ENCODE measurements at places on chromosomes 7 and 10. TPM values are rescaled to one million over a fixed set of nuclear protein-coding genes. Genes with fewer than 3 reads are reported as not detected.
A peak's percentile ranks its signal among the peaks of the same experiment; 100 is the strongest.

OR2F2 gene
- total RNA-seq: not detected

- DNase-seq: no peak
Measured at GRCh38 chr7:156234192-156234591, 406.4 kb upstream of the RNF32 start.

DNA sequence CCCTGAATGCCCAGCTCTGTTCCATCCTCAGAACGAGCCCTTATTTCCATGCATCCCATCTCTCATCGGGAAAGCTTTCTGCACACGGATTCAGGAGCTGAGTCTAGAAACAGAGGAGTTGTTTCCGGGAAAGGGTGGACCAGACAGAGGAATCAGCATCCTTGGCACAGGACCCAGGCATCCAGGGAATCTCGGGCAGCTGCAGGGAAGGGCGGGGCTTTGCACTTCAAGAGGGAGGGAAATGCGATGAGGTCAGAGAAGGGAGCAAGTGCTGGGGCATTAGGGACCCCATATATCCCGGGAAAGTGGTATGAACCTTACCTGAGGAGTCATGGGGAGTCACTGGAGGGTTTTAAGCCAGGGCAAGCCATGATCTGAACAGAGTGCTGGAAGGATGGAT, 68.5 kb downstream of the NPTX2 start:
- DNase-seq: no peak

FOXP2 gene
- 0.86 TPM for total RNA-seq

PRKCQ gene
- total RNA-seq: under 0.01 TPM

PIP gene
- total RNA-seq: not detected

NODAL gene
- total RNA-seq: not detected

- DNase-seq: no peak
Measured at GRCh38 chr7:147251751-147252325, 1135.2 kb downstream of the CNTNAP2 start.

GRCh38 chr10:25130906-25131305, 43.9 kb upstream of the GPR158 start:
- DNase-seq: peak; percentile 5

FAM107B gene
- 19.0 TPM for total RNA-seq

C10orf88 gene
- total RNA-seq: 9.9 TPM

GRCh38 chr10:1035201-1035600, 9.5 kb upstream of the IDI2 start:
- DNase-seq: no peak

DNA sequence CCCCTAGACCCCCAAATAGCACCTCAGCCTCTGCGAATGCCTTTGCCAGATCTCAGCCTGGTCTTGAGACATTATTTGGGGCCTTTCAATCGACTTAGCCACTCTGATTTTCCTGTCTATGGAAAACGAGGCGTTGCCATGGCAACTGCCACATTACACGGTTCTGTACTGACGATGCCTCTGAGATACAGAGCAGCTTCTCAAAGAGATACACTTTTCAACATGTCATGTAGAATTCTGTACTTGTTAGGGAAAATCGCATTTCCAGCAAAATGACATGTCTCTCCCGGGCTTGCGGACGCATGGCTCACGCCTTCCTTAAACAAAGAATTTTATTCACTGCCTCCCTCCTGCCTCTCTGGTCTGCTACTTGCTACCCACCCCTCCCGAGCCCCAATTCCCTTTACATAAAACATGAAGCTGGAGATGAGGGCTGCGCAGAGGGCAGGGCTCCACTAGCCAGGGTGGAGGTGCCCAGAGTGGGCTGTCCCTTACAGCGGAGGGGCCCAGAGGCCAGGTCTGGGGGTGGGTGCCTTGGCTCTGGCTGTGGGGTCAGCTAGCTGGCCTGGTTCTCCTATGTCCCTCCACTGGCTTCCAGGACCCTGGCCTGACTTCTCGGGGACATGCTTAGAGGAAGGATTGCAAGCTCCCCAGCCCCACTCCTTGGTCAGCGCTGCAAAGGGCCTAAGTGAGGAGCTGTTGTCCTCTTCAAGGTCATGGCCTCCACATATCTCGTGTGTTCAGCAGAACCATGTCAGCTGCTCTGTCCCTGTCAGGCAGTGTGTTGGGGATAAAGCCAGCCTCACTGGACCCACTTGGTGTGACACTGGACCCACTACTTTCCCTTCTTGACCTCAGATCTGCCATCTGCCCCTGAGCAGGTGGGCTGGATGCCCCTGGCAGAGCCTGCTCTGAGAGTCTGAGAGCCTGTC, 342.5 kb downstream of the RPS24 start:
- no peak for DNase-seq

Measured in fibroblast of villous mesenchyme (primary cell).